ENCODE measurements at places on chromosomes 12 and 14.

DNA sequence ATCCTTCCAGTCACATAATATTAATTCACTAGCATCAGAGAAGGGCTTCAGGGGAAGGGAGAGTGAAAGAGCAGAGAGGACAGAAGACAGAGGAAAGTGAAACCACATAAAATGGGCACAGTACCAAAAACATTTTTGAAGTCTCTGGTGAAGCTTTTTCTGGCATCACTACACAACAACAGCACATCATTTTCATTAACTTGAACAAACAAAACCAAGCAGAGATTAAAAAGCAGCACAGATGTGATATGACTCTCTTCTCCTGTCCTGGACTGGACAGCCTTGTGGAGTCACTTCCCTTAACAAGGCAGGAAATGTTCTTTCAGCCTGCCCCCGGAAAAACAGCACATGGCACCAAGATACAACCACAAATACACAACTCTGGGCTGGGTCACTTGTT is 112.0 kb downstream of the TSPAN8 start:
- no peak for DNase-seq

DNA sequence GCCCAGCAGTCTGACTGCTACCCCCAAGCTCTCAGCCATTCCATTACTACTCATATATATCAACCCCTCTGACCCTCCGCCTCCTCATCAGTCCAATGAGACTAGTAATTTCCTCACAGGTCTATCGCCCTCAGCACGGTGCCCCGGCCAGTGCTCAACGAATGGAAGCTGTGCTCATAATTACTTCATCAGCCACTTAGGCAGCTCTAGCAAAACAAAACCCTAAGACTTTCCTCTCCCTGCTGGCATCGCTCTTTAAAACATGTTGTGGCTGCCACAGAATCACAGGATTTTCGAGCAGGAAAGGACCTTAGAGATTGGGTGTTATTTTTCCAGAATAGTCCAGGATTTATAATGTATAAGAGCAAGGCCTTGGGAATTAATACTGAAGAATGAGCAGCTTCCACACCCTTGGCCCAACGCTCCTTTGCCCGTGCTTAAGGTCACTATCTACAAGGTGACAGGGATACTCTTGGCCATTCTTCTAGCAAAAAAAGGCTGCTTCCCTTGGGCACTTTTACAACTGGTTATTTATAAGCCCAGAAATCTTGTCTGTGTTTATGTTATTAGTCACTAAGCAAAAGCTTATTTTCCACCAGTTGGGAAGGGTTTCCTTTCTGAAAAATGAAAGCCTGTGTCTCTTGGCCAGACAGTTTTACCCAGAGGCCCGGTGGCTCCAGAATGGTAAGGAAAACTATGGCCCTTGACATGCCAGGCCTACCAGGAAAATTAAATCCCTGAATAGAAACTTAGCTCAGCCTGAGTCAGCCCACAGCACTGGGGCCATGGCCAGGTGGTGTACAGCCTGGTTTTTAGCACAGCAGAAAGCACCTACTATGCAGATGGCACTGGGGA is 47.9 kb downstream of the NUAK1 start:
- no peak for DNase-seq

GRCh38 chr12:81570234-81570633 is 188.9 kb downstream of the PPFIA2 start:
- no peak for DNase-seq

- DNase-seq = no peak
Measured at GRCh38 chr12:11651785-11652184, 2.3 kb downstream of the ETV6 start.

- no peak for DNase-seq
Measured at GRCh38 chr12:96164951-96165811, 29.0 kb upstream of the ELK3 start.

Measured in NCI-H187 treated with DMSO at 0.1 percent for 48 hours (cell line).